ENCODE measurements at places on chromosomes 1 and 21.

DNA sequence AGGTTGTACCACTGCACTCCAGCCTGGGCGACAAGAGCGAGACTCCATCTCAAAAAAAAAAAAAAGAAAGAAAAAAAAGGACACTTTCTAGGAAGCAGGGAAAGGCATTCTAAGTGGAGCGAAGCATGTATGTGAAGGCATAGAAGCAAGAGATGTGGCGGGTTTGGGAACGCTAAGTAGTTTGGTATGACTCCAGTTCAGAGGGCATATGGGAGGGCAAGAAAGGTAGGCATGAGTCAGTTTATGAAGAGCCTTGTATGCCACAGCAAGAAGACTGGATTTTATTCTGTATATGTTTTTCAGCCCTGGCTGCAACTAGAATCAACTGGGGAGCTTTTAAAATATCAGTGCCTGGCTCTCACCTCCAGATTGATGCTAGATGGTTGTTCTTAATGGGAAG is 4.4 kb upstream of the ELOVL1 start:
- no peak for DNase-seq

DNA sequence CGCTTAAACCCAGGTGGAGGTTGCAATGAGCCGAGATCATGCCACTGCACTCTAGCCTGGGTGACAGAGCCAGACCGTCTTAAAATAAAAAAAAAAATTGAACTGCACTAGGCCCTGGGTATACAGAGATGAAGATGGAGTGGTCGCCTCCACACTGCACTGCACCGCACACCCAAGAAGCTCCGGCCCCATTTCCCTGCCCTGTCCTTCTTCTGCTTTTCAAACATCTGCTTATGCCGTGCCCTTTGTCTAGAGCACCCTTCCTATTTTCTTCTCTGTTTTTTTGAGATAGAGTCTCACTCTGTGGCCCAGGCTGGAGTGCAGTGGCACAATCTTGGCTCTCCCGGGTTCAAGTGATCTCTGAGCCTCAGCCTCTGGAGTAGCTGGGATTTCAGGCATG is 17.4 kb downstream of the IQGAP3 start:
- DNase-seq = no peak

DNA sequence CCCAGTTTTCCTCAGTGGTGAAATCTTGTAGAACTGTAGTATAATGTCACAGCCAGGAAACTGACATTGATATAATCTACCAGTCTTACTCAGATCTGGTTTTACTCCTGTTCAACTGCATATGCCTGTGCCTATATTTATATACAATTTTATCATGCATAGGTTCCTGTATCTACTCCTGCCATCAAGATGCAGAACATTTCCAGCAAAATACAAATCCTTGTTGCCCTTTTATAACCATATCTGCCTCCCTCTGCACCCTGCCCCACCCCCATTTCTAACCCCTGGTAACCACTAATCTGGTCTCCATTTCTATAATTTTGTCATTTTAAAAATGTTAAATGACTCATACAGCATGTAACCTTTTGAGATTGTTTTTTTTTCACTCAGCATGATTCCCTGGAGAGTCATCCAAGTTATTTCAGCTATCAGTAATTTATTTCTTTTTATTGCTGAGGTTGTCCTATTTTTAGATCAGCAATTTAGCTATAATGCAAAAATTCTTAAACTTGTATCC is 8.1 kb downstream of the UTP25 start:
- DNase-seq = no peak

DNA sequence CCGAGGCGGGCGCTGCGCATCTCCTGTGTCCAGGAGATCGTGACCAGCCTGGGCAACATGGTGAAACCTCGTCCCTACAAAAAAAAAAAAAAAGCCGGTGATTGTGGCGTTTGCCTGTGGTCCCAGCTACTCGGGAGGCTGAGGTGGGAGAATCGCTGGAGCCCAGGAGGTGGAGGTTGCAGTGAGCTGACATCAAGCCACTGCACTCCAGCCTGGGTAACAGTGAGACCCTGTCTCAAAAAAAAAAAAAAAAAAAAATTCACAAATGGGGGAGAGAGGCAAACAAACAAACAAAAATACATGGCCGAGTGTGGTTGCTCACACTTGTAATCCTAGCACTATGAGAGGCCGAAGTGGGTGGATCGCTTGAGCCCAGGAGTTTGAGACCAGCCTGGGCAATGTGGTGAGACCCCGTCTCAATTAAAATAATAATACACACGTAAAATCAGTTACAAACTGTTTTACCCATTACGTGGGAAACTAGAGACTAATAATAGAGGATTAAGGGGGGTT is 758 bp downstream of the TATDN3 start:
- DNase-seq = no peak

DNA sequence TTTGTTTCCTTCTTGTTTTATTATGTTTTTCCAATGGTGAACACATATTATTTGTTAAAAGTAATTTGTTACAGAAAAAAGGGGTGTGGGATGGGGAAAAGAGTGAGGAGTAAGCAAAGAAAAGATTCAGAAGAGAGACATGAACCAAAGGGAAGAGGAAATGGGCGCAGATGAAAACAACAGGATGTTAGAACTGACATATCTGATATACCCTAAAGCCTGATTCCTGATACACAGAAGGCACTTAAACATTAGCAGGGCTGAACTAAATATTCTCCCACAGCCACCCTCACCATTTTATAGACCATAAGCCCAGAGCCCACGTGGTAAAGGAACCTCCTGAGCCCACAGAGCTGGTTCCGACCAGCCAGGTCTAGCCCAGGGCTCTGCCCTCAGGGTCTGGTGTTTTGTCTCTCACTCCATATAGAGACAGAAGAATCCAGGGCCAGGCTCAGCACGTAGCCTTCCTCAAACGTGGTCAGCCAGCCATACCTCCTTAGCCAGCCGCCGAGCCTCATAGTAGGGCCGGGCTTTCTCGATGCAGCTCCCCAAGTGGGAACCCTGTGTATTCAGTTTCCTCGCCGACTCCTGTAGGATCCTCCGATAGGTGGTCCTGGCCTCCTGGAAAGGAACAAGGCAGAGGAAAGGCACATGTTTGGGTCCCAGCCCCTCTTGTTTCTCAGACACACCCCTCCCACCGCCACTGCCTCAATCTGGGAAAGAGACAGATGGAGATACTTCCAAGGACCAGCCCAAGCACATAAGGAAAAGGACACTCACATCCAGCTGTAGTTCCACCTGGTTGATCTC is 9.5 kb downstream of the SH3BP5L start:
- no peak for DNase-seq

DNA sequence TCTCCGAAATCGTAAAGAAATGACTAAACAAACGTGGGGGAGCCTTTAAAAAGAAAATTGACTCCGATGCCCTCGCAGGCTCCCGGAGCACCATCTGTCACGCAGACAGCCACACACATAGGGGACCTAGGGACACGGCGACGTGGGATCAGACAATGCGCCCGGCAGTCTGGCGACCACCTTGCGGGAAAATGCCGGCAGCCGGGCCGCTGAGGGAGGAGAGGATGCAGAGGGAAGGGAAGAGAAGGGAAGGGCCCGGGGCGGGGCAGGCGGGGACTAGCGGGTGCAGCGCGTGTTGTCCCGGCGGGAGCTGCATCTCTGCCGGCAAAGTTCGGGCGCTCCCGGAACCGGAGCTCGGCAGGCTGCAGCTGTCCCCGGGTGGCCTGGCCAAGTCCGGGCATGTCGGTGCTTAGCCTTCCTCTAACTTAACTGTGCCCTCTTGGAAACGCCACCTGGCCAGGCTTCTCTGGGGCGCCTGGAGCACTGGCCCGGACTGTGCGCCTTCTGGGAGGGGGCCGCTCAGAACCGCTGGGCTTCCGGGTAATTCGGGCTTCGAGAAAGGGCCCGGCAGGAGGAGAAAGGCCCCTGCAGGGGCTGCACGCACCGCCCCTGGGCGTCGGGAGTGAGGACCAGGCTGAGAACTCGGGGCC is 1.8 kb downstream of the NHLH2 start:
- no peak for DNase-seq

DNA sequence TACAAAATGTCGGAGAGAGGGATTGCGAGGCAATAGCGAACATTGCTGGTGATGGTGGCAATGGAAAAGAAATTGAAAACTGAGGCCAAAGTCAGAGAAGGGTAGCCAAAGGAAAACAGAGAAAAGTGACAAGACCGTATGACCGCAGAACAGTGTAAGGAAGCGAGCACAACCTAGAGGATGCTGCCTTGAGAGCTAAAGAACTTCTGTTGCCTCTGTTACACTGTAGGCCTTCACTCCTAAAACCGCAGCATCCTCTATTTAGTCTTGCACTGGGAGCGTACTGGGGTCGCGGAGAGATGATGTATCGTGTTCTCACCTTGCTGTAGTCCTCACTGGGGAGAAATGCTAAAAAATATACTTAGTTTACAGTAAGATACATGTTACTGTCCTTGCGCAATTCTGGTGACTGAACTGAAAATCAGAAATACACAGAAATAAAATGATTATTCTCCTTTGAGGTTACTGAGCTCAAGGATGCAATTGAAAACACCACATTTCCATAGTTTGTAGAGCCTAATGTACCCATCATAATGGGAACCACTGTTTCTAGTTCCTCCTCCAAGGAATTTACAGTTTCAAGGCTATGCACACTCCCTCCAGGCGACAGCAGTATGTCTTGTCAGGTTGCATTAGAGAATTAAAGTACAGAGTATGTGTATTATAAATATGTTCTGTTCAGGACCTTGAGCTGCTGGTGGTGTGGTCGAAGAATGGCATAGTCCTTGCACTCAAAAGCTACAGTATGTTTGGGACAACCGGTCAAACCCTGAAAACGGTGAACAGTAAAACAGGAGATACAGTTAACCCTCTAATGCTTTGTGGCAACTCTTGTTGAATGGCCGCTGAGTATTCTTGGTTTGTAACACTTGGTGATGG is 1.3 kb downstream of the NEK7 start:
- no peak for DNase-seq

DNA sequence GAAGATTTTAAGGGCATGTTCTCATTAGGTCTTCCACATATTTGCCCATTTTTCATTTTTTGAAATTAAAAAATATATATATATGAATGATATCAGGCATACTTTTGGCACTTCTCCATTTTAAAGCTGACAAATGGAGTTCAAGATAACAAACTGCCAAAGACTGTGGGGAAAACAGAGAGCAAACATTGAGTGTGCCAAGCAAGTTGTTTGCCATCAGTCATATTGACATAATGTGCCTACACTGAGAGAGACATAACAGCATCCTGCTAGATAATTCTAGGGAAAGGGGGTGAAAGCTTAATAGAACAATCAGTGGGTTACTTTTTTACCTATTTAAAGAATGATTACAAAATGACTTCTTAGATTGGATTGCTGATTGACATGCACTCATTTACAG is 529.4 kb upstream of the CXADR start:
- no peak for DNase-seq

DNA sequence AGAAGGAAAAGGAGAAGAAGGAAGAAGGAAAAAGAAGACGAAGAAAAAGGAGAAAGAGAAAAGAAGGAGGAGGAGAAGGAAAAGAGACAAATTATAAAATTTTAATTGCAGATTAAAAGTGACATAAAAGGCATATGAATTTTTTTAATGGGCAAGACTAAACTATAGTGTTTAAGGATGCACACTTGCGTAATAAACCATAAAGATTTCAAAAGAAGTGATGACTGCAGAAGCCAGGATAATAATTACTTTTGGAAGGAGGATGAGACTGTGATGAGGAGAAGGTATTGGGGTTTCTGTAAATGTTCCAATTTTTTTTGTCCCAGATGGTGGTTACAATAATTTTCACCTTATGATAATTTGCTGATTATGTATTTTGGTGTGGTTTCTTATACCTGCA is 243.1 kb upstream of the PKN2 start:
- no peak for DNase-seq

DNA sequence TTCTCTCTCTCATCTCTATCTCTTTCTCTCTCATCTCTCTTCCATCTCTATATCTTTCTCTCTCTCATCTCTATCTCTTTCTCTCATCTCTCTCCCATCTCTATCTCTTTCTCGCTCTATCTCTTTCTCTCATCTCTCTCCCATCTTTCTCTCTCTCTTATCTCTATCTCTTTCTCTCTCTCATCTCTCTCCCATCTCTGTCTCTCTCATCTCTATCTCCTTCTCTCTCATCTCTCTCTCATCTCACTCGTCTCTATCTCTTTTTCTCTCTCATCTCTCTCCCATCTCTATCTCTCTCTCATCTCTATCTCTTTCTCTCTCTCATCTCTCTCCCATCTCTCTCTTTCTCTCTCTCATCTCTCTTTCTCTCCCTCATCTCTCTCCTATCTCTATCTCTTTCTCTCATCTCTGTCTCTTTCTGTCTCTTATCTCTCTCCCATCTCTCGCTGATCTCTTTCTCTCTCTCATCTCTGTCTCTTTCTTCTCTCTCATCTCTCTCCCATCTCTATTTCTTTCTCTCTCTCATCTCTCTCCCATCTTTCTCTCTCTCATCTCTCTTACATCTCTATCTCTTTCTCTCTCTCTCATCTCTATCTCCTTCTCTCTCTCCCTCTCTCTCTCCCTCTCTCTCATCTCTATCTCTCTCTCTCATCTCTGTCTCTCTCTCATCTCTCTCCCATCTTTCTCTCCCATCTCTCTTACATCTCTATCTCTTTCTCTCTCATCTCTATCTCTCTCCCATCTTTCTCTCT is 388.7 kb downstream of the NPHP4 start:
- no peak for DNase-seq

DNA sequence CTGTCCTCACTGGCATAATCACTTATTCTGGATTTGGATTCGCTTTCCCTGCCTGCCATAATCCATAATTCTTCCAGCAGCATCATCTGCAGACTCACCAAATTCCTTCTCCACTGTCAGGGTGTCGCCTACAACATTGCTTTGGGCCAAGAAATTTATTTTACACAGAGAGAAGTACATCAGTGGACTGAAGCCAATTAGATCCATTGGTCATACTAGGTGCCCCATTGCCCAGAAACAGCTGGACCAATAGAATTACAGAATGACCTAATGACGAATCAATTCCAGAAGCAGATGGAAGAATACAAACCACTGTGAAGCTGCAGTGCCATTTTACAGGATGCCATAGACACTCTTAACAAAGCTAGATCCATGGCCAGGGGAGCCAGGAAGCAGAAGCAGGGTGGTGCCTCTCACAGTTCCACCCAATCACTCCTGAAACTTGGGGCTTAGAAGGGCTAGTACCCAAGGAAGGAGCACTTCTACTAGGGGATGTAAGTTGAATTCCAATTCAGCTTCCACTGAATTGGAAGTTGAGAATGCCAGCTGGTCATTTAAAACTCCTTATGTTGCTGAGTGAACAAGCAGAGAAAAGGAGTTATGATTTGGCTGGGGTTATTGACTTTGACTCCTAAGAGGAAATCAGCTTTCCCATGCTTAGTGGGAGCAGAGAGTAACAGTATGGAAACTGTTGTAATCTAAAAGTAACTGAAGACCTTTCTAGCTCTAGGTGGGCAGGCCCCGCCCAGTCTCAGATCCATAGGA is 44.0 kb downstream of the EDN2 start:
- DNase-seq = no peak

DNA sequence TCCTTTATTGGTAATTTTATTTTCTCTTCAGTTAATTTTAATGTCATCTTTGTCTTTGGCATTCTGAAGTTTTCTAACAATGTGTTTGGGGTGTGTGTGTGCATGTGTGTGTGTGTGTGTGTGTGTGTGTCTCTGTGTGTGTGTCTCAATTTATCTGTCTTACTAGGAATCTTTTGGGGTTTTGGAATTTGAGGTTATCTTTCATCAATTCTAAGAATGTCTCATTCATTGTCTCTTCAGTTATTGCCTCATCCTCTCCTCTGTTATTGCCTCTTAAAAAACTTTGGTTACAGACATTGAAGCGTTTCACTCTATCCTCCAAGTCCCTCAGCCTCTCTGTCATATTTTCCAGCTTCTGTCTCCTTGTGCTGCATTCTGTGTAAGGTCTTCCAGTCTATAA is 18.1 kb upstream of the SAMD13 start:
- no peak for DNase-seq

- DNase-seq = no peak
Observed at GRCh38 chr1:116553386-116554115, 17.3 kb downstream of the CD58 start.

GRCh38 chr1:59433440-59433813 is 136.5 kb downstream of the FGGY start:
- no peak for DNase-seq
